ENCODE measurements at places on chromosomes 16 and 17.

GRCh38 chr16:78465730-78466129, 366.3 kb downstream of the WWOX start:
- DNase-seq = no peak

- DNase-seq = no peak
Observed at GRCh38 chr17:48013876-48014594, 23.6 kb downstream of the COPZ2 start.

DNA sequence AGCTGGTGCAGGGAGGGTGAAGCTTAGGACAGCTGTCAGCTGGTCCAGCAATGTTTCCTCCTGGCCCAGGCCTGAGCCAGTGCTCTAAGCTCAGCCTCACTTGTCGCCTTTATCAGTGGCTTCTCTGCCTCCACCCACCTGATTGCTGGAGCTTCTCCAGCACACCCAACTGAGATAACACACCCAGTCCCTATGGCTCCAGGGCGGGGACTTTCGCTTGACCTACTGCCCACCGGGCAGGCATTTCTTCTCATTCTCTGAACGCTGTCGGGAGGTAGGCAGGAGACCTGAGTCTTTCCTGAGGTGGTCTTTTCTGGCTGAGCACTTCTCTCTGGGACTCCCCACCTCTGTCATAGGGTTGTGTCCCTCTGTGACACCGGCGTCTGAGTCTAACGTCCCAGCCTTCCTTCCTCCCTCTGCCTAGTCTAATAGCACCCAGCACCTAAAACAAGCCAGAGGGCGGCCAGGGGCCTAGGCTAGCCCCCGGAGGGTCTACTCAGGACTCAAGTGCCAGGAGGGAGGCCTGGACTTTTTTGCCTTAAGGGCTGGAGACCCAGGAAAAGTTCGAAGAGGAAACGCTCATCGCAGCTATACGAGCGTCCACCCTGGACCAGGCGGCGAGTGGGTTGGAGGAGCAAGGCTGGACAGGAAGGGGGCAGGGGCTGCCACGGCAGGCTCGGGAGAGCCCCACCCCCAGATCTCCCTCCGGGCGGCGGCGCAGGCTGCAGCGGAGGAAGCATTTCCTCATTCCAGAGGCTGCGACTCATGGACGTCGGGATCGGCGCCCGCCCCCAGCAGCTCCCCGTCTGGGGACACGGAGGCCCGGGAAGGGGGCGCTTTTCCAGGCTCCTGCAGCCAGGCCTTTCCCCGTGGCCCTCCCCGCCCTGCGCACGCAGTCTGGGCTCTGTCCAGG, 756 bp downstream of the TAX1BP3 start:
- DNase-seq = peak; percentile 84

- DNase-seq = no peak
Observed at GRCh38 chr16:11236461-11237254, 19.3 kb downstream of the SOCS1 start.

DNA sequence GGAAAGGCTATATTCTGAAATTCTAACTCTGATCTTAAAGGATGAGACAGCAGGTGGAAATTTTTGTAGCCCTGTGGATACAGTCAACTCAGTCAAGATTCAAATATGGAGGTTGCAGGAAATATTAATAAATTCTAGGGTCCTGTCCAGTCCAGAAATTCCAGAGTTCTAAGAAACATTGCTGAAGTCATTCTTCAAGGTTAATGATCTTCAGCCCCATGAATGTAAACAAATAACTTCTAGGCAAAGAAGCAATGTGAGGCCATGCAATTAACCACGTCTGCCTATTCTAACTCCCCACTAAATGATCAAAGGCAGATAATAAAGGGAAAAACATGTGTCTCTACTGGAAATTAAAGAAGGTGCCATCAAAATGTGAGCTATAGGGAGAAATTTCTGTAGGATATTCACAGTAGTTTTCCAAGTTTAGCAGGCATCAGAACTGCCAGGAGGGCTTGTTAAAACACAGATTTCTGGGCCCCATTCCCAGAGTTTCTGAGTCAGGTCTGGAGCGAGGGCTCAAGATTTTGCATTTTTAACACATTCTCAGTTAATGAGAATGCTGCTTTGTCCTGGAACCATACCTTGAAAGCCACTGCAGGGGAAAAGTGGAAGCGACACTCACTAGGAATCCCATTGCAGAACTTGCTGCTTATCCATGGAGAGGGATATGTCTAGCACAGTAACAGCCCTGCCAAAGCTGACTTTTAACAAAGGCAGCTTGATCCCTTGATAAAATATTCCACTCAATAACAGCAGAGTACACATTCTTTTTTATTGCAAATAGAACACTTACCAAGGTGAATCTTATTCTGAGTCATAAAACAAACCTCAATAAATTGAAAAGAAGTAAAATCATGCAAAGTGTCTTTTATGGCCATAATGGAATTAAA, 61.8 kb downstream of the DNAH3 start:
- DNase-seq = no peak

DNA sequence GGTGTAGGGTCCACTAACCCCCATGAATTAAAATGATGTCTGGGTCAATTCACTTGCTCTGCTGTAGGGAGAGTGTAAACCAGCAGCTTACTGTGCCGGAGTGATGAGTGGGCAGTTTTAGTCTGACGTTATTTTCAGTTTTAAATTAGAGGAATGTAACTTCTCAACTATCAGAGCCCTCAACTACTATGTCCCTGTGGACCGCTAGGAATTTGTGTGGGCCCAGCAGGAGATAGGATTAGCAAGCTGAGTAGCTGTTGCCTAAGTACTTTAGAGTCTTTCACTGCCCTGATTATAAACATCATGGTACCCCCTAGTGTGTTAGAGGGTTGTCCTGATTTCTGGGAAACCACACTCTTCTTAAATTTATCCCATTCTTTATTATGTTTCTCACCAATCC, 11.4 kb downstream of the MARVELD3 start:
- DNase-seq = no peak
